Immature natural killer cell (primary cell): ENCODE measurements at places on chromosomes 6 and 20.
A peak's percentile ranks its signal among the peaks of the same experiment; 100 is the strongest.

- no peak for DNase-seq
- H3K4me3 ChIP-seq = no peak overlapping the region
- peaks cover 6% of the 10 kb centered on the region for H3K27me3 ChIP-seq
- no peak overlapping the region for H3K27ac ChIP-seq
Observed at GRCh38 chr6:3766214-3766613, 14.7 kb upstream of the PXDC1 start.

DNA sequence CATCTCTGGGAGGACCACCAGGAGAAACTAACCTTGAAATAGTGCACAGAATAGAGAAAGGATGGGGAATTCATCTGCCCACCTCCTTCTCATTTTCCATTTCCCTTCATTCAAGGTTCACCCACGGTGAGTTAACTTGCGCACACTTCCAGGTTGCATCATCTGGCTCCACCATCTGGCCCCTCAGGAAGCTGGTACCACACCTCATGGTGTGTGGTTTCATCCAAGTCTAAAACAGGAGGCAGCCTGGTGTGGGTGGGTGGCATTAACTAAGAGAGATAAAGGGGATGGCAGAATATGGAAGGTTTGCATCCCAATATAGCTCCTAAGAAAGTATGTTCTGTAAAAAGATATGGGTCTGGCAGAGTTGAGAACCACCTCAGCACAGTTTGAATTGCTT is 3.8 kb downstream of the ZNF334 start:
- H3K4me1 ChIP-seq = peaks cover 2% of the 10 kb centered on the region
- no peaks in the 10 kb centered on the region for H3K27me3 ChIP-seq
- no peak overlapping the region for H3K4me3 ChIP-seq
- no peaks in the 10 kb centered on the region for H3K36me3 ChIP-seq
- H3K27ac ChIP-seq = no peak overlapping the region

DNA sequence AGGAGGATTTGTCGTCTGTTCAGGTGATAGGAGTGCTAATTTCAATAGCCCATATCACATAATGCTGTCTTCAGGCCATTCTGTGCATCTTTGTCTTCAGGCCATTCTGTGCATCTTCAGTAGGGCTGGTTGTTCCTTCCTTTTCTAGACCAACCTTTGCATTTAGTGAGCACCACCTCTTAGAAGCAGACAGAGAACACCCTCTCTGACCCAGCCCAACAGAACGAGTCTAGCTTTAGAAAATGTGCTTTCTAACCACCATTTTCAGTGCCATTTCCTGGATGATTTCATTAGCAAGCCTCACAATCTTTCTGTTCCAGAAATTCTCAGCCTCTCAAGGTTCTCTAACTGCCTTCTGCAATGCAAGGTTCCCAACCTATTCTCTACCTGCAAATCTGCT is 215.3 kb upstream of the KCNQ5 start:
- no peak overlapping the region for H3K27ac ChIP-seq
- no peaks in the 10 kb centered on the region for H3K36me3 ChIP-seq

GRCh38 chr6:88211446-88211845 is 45.3 kb upstream of the CNR1 start:
- H3K4me3 ChIP-seq = no peak overlapping the region
- peaks cover 1% of the 10 kb centered on the region for H3K27me3 ChIP-seq
- H3K27ac ChIP-seq = no peak overlapping the region
- no peaks in the 10 kb centered on the region for H3K36me3 ChIP-seq

GRCh38 chr6:148907573-148907972 is 160.7 kb downstream of the UST start:
- peaks cover 6% of the 10 kb centered on the region for H3K4me1 ChIP-seq
- DNase-seq = no peak
- no peaks in the 10 kb centered on the region for H3K27me3 ChIP-seq
- no peaks in the 10 kb centered on the region for H3K36me3 ChIP-seq
- H3K4me3 ChIP-seq = no peak overlapping the region
- H3K27ac ChIP-seq = no peak overlapping the region

- H3K36me3 ChIP-seq = no peaks in the 10 kb centered on the region
- H3K27me3 ChIP-seq = peaks cover 3% of the 10 kb centered on the region
- peak overlapping the region; percentile 33 for H3K4me3 ChIP-seq
- no peak overlapping the region for H3K27ac ChIP-seq
- DNase-seq = peak; percentile 61
Observed at GRCh38 chr20:64038565-64039292, 2.7 kb downstream of the C20orf204 start.

GRCh38 chr6:27188885-27189418 is 58.5 kb upstream of the PRSS16 start:
- H3K36me3 ChIP-seq = no peaks in the 10 kb centered on the region
- H3K4me1 ChIP-seq = peaks cover 13% of the 10 kb centered on the region
- peak; percentile 73 for DNase-seq
- H3K27ac ChIP-seq = peak overlapping the region; percentile 92
- H3K27me3 ChIP-seq = peaks cover 5% of the 10 kb centered on the region
- peak overlapping the region; percentile 95 for H3K4me3 ChIP-seq

DNA sequence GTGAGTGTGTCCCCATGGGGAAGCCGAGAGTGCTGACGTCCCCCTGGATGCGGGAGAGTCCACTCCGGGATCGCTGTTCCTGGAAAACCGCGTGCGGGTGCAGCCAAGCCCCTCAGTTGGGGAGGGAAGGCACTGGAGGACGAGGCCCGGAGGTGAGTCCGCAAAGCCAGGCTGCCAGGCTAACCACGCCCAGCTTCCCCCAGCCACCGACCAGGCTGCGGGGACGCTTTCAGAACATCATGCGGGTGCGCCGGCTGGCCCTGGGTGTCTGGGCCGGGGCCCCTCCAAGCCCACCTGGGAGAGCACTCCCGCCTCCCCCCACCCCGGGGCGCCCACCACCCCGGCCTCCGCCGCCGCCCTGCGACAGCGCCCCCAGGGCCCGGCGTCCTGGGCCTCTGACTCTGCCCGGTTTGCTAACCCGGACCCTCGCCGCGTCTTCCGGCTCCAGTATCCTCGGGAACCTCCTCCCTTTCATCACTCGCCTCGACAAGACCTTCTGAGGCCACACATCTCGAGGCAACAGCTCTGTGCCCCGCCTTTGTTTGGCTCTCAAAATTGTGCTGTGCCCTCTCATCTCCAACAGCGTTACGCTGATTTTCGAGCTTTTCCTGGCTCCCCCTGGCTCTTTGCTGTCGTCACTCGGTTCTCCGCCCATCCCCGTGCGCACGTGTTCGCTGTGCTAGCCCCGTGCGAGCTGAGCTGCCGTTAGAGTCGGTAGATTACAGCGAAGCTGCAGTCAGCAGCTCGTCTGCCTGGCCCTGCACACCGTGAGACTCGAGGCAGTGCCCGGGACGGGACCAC is 47.1 kb upstream of the ENTPD6 start:
- peaks cover 12% of the 10 kb centered on the region for H3K27me3 ChIP-seq
- H3K4me1 ChIP-seq = peaks cover 8% of the 10 kb centered on the region
- H3K36me3 ChIP-seq = no peaks in the 10 kb centered on the region
- peak; percentile 24 for DNase-seq
- peak overlapping the region; percentile 86 for H3K4me3 ChIP-seq

- H3K4me1 ChIP-seq = no peaks in the 10 kb centered on the region
- H3K27ac ChIP-seq = no peak overlapping the region
- no peak for DNase-seq
- no peak overlapping the region for H3K4me3 ChIP-seq
Observed at GRCh38 chr20:3606021-3606420, 57.2 kb downstream of the GFRA4 start.

- no peak overlapping the region for H3K4me3 ChIP-seq
- H3K27me3 ChIP-seq = no peaks in the 10 kb centered on the region
- no peak for DNase-seq
- H3K4me1 ChIP-seq = no peaks in the 10 kb centered on the region
- H3K36me3 ChIP-seq = no peaks in the 10 kb centered on the region
Observed at GRCh38 chr6:142275236-142276006, 26.4 kb upstream of the ADGRG6 start.

- no peaks in the 10 kb centered on the region for H3K36me3 ChIP-seq
Observed at GRCh38 chr6:15322781-15323536, 77.1 kb downstream of the JARID2 start.

DNA sequence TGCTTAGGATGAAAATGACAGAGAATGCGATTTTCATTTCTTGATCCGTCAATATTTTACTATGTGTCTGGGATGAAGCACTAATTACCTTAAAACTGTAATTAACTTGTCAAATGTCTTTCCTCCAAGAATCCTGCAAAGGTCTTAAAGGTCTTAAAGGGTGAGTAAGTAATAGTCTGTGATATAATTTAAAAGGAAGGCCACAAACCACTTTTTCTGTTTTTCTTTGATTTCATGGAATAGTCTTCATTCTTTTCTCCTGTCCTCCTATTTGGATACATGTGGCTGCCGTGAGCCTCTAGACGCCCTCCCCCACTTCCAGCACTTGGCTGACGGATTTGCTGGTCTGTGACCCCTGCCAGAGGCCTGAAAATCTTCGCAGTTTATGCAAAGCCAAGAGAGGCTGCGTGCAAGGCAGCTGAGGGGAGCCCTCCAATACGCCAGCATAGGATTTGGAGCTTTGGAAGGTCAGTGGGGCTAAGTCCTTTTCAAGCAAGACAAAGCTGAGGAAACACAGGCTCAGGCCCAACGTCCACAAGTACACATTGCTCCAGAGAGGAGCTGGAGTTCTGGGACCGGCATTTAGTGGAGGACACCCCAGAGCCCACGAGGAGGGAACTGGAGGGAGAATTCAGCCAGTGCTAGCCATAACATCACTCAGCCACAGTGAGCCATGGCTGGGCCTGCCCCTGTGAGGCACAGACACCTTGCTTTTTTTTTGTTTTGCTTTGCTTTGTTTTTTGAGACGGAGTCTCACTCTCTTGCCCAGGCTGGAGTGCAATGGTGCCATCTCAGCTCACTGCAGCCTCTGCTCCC is 382.6 kb downstream of the SMOC2 start:
- DNase-seq = no peak
- H3K36me3 ChIP-seq = no peaks in the 10 kb centered on the region
- no peaks in the 10 kb centered on the region for H3K27me3 ChIP-seq
- peaks cover 17% of the 10 kb centered on the region for H3K4me1 ChIP-seq

DNA sequence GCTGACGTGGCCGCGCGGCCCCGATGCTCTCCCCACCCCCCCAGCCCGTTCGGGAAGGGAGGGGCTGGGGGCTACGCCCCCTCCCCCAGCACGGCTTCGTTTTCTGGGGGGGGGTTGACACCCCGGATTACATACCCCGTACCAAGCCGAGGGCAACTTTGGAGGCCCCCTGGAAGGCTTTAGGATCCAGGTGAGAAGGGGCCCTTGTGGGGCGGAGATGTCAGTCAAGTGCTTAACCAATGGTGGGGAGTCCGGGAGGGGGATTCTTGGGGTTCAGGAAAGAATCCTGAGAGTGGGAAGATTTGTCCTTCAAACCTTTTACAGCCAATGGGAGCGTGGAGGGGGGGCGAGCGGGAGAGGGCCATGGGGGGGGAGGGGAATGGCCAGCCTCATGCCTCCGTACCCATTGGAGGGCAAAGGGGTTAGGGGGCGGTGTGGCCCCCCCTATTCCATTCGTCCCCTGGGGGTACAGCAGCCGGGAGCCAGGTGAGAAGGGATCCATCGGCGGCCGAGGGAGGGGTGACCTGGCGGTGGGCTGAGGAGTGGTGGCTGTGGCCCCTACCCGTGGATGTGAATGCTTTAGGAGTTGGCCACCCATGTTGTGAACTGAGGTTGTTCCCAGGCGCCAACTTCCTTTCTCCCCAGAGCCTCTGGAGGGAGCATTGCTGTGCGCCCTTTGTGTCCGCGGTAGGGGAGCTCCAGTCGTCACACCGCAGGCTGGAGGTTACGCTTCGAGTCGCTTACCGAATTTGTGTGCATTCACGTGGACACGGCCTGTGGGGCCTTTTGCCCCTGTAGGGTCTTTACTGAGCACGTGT is 682 bp downstream of the BRD2 start:
- peaks cover 53% of the 10 kb centered on the region for H3K4me1 ChIP-seq
- H3K27me3 ChIP-seq = peaks cover 60% of the 10 kb centered on the region
- peak overlapping the region; percentile 97 for H3K27ac ChIP-seq
- peak; percentile 47 for DNase-seq
- H3K4me3 ChIP-seq = peak overlapping the region; percentile 94
- H3K36me3 ChIP-seq = peaks cover 25% of the 10 kb centered on the region

GRCh38 chr6:50217841-50218240 is 168.1 kb upstream of the DEFB112 start:
- no peaks in the 10 kb centered on the region for H3K36me3 ChIP-seq
- DNase-seq = no peak
- H3K4me3 ChIP-seq = no peak overlapping the region
- H3K27ac ChIP-seq = no peak overlapping the region
- no peaks in the 10 kb centered on the region for H3K4me1 ChIP-seq
- H3K27me3 ChIP-seq = peaks cover 1% of the 10 kb centered on the region

- peak overlapping the region; percentile 76 for H3K27ac ChIP-seq
- peaks cover 2% of the 10 kb centered on the region for H3K27me3 ChIP-seq
- H3K4me1 ChIP-seq = peaks cover 44% of the 10 kb centered on the region
- no peak for DNase-seq
Observed at GRCh38 chr6:142857796-142858555, 87.0 kb downstream of the HIVEP2 start.

- peaks cover 2% of the 10 kb centered on the region for H3K27me3 ChIP-seq
- no peak overlapping the region for H3K4me3 ChIP-seq
- H3K27ac ChIP-seq = no peak overlapping the region
- DNase-seq = no peak
- no peaks in the 10 kb centered on the region for H3K4me1 ChIP-seq
- H3K36me3 ChIP-seq = no peaks in the 10 kb centered on the region
Observed at GRCh38 chr6:127539272-127539671, 20.1 kb upstream of the MTCL3 start.

DNA sequence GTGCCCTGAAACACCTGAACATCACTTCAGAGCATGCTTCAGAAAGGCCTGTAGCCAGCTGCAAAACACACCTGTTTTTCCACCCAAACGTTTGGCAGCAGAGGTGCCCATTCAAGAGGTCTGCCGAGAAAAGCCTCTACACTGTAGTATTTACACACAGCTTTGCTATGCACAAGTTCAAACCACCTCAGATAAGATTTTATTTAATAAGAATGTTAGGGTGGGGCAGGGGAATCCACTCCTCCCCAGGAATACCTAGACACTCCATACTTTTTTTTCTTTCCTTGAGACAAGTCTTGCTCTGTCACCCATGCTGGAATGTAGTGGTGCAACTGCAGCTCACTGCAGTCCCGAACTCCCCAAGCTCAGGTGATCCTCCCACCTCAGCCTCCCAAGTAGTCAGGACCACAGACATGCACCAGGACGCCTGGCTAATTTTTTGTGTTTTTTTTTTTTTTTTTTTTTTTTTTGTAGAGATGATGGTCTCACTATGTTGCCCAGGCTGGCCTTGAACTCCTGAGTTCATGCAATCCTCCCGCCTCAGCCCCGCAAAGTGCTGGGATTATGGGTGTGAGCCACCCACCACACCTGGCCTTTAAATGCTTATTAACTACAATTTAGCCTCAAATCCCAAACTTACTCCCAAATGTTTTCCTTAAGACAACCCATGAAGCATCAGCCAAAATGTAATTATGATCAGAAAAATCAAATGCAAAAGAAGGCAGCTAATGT is 9.7 kb downstream of the MRPL14 start:
- no peak overlapping the region for H3K27ac ChIP-seq
- peaks cover 37% of the 10 kb centered on the region for H3K4me1 ChIP-seq
- no peak for DNase-seq
- H3K36me3 ChIP-seq = peaks cover 4% of the 10 kb centered on the region

DNA sequence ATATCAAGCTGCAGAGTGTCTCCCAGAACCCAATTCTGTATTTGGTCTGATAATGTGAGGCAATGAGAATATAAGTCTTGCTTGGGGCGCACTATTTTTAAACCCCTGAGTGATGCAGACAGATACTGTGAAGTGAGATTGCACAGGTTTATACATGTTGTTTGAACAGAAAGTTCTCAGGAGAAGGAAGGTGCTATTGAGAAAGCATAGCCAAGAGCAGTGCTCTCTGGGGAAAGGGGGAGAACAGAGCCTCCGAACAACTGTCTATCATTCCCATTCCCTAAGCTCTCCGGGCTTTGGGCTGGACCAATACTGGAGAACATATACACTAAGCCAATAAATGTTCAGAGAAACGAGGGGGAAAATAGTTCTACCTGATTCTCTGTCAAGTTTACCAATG is 75.8 kb downstream of the PERP start:
- H3K27ac ChIP-seq = no peak overlapping the region
- H3K4me3 ChIP-seq = no peak overlapping the region
- DNase-seq = no peak
- no peaks in the 10 kb centered on the region for H3K36me3 ChIP-seq
- H3K27me3 ChIP-seq = peaks cover 2% of the 10 kb centered on the region
- no peaks in the 10 kb centered on the region for H3K4me1 ChIP-seq
